ENCODE measurements at places on chromosomes 1 and 21. TPM values are rescaled to one million over a fixed set of nuclear protein-coding genes. Genes with fewer than 3 reads are reported as not detected.

DNA sequence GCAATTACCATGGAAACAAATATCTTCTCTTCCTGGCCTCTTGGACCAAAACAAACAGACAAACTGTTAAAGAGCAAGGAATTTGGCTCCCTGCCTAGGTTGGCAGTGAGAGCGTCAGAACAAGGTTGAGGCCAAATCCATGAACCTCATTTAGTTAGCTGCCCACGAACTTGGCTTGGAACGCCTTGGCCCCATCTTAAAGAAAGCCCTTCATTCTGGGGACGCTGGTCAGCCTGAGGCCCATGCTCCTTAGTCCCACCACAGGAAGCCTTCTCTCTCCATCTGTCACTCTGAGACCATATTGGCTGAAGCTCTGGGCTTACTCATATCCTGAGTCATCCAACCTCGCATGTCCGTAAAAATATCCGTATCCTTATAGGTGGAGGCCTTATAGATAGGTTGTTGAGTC is 62.4 kb upstream of the DIRAS3 start:
- no peak for DNase-seq

GRCh38 chr1:204350312-204350711 is 9.4 kb downstream of the PLEKHA6 start:
- DNase-seq = no peak

- DNase-seq = peak; percentile 95
These were observed 71.7 kb upstream of the ETS2 start for GRCh38 chr21:38733972-38734546.

GRCh38 chr1:9494936-9495758 is 44.1 kb upstream of the SLC25A33 start:
- peak; percentile 75 for DNase-seq

DNA sequence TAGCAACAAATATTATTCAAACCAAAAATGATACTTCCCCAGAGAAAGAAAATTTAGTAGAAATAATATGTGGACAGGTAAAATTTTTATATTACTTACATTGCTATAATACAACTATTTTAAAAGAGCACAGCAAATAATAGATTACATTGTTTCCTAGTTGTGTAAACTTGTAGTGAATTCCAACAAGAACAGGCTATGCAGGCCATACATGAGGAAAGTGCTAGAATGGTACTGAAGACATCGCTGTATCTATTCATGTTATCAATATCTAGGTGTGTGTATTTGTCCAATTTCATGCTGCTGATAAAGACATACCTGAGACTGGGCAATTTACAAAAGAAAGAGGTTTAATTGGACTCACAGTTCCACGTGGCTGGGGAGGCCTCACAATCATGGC is 47.9 kb upstream of the ADGRL2 start:
- no peak for DNase-seq

DNA sequence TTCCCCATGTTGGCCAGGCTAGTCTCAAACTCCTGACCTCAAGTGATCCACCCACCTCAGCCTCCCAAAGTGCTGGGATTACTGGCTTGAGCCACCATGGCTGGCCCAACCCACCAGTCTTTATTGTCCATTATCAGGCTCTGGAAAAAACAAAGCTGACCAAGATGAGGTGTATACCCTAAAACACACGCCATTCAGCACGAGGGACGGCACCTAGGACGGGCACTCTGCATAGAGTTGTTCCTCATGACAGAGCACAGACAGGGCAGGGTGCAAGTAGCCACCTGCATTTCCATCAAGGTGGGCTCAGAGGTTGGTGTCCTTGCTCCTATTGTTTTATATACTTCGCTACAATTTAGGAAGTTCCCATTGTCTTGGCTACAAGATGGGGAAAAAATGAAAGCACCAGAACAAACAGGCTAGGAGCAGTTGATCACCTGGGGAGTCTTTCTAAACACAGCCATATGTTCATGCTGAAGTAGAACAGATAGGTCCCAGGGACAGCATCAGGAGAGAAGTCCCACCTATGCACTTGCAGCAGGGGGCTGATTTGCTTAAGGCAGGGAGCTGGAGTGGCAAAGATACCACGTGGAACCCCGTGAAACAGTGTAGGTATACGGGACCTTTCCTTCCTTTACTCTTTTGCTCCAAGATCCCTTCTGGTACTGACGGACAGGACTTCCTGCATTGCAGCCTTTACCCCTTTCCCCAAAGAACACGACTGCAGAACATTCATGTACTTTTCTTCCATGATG is 4.5 kb downstream of the KRTCAP2 start:
- DNase-seq = no peak

DNA sequence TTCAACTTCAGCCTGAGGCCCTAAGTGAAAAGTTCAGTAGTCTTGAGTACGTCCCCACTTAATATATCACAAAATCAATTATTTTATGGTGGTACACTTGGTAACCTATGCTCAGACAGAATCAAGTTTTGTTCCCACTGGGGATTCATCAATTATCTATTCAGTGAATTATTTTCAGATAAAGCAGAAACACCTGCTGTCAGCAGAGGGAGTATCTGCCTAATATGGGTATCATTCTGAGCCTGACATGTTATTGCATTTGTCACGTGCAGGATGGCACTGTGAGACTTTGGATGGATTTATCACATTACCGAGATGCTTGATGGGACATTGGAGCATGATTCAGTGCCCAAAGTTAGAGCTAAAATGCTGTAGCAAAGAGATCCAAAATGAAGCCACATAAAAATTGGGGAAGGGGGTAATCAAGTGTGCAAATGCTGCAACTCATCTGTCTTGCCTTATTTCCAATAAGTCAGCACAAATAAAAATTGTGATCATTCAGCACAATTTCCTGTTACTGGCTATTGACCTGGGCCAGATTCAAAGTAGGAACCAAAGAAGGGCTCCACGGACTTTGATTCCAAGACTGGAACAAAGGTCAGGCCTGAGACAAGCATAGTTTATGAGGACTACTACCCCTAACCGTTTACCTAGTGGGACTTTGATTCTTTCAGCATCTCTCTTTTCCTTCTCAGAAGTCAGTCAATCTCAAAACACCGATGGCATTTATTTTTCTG is 657.6 kb downstream of the LMO4 start:
- no peak for DNase-seq

GRCh38 chr1:226616636-226617035 is 68.1 kb downstream of the STUM start:
- DNase-seq = no peak

GRCh38 chr1:219771080-219771479 is 157.3 kb downstream of the SLC30A10 start:
- no peak for DNase-seq

GRCh38 chr1:27053977-27054753 is 41.5 kb upstream of the TENT5B start:
- DNase-seq = no peak

- no peak for DNase-seq
These were observed 93.2 kb upstream of the TNFSF4 start for GRCh38 chr1:173300061-173301044.

GRCh38 chr1:241606544-241606943 is 33.6 kb downstream of the CHML start:
- DNase-seq = no peak

GRCh38 chr1:158972841-158973240 is 36.9 kb upstream of the IFI16 start:
- DNase-seq = peak; percentile 9

GRCh38 chr1:110707232-110707631 is 32.5 kb upstream of the KCNA3 start:
- DNase-seq = no peak

GRCh38 chr1:9442278-9442846 is 96.9 kb upstream of the SLC25A33 start:
- DNase-seq = no peak

- DNase-seq = peak; percentile 75
These were observed at the start of gene ATP13A2 for GRCh38 chr1:17011439-17012307. TSS of gene ATP13A2 (minus strand) at chr1:17011928. CDS start at chr1:17011738, 190 bp downstream.

- no peak for DNase-seq
These were observed 29.5 kb downstream of the RGS1 start for GRCh38 chr1:192604979-192605620.

GRCh38 chr1:9711466-9712020 is 60.0 kb downstream of the PIK3CD start:
- DNase-seq = no peak

GRCh38 chr1:209431813-209432442 is 151.6 kb upstream of the CAMK1G start:
- DNase-seq = no peak

DNA sequence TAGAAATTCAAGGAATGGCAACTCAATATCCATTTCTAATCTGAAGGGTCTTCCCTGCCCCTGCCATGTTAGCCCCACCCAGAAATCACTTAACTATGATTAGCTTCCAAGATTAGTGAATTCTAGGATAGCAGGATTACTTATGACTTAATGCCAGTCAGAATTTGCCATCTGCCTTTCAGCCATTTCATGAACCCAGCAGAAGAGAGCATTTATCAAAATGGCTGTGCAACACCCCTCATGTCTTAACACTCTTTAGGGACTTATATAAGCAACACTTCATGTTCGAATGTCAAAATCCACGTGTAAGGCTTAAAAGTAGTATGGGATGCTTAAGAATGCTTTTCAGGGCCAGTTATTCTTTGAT is 288.5 kb downstream of the NFIA start:
- no peak for DNase-seq

DNA sequence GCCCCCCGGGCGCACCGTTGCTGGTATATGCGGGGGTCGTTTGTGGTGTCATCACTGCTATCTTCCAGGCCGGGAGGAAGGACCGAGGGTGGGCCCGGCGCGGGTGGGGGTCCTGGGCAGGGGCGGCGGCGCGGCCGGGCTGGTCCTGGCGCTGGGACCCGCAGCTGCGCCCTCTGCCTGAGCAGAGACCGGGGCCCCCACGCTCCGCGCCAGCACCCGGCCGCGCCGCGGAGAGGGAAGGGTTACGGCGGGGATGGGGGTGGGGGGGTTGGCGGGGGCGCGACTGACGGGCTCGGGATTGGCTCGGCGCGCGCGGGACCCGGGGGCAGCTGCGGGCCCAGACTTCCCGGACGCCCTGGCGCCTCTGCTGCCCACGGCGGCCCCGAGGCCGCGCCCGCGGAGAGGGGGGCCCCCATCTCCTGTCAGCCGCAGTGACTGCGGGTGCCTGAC is 13.8 kb upstream of the SAMD11 start:
- peak; percentile 2 for DNase-seq

DNA sequence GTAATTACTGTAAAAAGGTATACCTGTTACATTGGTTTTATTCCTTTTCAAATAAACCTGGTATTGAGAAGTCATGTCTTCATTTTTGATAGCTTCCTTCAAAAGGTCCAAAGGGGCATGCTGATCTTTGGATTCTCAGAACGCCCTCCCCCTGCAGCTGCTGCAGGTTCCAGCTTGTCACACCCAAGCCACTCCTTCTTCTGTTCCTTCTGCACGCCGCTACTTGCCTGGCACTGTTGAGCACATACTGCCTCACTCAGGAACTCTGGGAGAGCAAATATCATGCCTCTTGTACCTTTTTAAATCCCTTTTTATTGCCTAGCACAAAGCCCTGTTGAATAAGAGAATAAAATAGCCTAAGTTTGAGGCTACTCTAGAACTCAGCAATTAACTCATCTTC is 136.9 kb downstream of the BARHL2 start:
- no peak for DNase-seq

GRCh38 chr1:172778456-172779455 is 119.9 kb downstream of the FASLG start:
- no peak for DNase-seq

DNA sequence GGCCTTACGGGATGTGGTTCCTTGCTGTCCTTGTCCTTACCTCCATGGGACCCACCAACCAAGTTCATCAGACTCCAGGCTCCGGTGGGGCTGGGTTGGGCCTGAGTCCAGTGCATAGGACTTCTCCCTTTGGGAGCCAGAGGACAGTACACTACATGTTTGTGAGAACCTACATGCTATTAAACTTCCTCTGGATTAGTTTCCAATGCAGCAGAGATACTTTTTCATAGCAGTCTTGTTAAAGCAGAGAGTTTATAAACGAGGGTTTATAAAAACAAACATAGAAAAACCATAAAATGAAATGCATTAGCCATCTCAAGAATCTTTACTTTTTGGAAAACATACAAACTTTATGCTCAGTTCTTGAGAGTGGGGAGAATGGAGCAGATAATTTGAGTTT is 33.4 kb downstream of the INKA2 start:
- no peak for DNase-seq

DNA sequence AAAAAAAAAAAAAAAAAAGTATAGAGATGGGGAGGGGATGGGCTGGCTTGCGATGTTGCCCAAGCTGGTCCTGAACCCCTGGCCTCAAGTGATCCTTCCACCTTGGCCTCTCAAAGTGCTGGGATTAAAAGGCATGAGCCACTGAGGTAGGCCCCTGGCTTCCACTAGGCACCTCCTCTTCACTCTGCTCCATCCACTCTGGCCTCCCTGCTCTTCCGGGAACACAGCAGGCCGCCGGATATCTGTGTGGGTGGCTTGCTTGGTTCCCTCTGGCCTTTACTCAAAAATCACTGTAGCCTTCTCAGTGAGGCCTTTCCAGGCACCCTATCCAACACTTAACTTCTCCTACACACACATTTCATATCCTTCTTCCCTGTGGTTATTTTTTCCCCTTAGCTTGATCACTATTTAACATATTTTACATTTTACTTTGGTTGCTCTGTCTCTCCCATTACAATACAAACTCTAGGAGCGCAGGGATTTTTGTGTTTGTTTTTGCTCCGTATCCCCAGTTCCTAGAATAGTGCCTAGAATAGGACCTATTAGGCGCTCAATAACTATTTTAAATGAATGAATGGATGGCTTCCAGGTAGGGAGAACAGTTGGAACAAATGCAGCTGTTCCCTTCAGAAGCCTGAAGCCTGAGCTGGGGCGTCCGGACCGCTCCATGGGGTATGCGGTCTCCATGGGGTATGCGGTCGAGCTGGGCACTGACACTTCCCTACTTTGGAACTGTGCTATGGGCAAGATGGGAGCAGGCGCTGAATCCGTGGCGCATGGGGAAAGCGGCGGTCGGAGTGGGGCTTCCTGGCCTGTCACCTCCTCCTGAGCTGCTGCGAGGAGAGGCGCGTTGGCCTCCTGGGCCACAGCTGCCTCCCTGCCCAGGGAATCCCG is 46.7 kb downstream of the H3-3A start:
- DNase-seq = no peak

DNA sequence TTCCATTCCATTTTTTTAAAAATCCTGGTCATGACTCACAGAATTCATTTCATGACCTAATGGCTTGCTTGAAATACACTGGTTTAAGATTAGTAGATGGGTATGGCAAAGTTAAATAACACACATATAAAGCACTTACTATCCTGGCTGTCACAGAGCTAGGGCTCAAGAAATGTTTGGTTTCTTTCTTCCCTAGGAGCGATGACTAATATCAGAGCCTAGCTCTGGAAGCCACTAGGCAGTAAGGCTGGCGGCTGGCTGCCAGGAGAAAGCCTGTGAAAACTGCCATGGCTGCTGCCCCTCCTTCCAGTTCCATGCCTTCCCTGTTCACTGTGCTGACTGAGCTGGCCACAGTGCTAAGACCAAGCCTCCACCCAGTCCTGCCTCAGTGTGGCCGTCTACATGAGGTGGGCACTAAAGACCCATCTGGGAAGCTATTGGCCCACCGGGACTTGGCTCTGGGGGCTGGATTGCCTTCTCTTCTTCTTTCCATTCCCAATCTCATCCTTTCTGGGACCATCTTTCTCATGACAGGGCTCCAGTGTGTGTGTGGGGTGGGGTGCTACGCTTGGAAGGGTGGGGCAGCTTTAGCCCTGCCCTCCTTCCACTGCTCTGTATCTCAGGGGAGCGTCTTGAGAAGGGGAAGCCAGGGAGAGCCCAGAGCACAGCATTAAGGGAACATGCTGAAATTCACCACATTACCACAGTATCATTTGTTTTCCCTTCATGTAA is 10.8 kb upstream of the ASCL5 start:
- DNase-seq = no peak

Gene GOLT1A
- total RNA-seq = 0.51 TPM

Gene ZBTB8B
- total RNA-seq = 0.92 TPM

Gene HES2
- total RNA-seq = 0.10 TPM

Gene TDRD10
- 27.8 TPM for total RNA-seq

Gene SPRR1B
- total RNA-seq = not detected

Gene TUFT1
- total RNA-seq = 11.2 TPM
